ENCODE measurements at places on chromosomes 3 and 15.

DNA sequence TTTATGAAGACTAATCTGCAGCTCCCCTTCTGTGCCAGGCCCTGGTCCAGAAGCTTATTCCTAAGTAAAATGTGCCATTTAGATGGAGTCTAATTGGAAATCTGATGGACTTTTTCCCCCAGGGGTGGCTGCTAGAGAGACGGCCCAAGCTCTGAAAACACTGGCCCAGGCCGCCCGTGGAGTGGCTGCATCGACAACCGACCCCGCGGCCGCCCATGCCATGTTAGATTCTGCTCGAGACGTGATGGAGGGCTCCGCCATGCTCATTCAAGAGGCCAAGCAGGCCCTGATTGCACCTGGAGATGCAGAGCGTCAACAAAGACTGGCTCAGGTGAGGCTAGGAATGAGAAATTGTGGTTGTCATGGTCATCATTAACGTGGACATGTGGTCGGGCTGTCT, 305.8 kb upstream of the TPM1 start:
- DNase-seq = no peak

DNA sequence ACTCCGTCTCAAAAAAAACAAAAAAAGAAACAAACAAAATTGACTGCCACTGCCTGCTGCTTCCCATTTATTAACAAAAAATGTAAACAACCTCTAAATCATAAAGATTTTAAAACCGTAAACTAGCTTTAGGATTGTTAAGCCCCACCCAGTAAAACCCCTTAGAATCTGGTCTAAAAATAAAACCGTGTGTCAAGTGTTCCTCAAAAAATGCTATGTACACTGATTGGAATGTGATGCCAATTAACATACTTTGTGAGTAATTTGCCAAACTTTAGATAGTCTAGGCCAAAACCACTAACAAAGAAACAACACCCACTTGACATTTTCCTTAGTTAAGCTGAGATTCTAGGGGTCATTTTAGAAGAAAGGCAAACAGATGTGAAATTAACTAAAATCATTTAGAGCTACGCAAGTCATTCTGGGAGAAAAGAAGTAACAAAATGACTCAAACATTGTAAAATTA, 5.3 kb downstream of the RAF1 start:
- no peak for DNase-seq

DNA sequence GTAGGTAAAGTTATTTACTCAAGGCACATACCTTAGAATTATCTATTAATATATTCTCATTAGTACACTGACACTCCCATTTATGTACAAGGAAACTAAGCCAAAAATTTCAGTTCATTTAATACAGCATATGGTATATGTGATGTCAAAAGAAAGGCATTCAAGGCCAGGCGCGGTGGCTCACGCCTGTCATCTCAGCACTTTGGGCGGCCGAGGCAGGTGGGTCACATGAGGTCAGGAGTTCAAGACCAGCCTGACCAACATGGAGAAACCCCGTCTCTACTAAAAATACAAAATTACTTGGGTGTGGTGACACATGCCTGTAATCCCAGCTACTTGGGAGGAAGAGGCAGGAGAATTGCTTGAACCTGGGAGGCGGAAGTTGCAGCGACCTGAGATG, 435.2 kb downstream of the GBE1 start:
- no peak for DNase-seq

GRCh38 chr3:66567077-66567476, 66.3 kb upstream of the LRIG1 start:
- no peak for DNase-seq

- no peak for DNase-seq
Observed at GRCh38 chr15:95812491-95812890, 518.0 kb upstream of the NR2F2 start.

DNA sequence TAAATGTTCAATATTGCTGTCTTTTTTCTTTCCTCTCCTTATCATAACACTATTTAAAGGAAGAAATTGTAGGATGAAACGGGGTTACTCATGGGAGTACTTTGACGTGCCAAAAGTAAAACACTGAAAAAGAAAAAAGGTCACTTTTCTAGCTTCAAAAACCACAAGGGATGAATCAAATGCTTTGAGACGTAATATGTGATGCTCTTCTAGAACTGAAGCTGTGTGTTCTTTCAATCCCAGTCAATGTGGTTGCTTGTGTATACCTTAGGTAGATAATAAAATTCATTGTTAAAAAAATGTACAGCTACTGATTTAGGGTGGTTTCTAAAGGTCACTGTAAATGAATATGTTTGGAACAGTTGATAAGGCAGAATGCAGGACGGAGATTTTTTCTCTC, 538.8 kb upstream of the ZNF717 start:
- no peak for DNase-seq

DNA sequence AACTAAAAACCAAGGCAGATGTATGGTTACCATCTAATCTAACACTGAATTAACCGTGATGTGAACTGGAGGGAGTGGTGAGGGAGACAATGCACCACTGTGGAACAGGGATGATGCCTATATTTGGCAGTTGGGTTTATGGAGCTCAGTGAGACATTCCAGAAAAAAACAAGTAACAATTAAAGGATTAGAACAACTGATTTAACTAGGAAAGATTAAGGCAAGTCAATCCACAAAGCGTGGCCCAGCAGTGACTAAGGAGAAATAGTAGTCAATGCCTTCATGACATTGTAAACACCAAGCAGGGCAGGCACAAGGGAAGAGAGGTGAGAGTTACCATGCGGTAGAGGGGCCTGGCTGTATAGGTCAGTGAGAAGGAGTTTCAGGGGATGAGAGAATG, 38.1 kb downstream of the CHAC1 start:
- no peak for DNase-seq

DNA sequence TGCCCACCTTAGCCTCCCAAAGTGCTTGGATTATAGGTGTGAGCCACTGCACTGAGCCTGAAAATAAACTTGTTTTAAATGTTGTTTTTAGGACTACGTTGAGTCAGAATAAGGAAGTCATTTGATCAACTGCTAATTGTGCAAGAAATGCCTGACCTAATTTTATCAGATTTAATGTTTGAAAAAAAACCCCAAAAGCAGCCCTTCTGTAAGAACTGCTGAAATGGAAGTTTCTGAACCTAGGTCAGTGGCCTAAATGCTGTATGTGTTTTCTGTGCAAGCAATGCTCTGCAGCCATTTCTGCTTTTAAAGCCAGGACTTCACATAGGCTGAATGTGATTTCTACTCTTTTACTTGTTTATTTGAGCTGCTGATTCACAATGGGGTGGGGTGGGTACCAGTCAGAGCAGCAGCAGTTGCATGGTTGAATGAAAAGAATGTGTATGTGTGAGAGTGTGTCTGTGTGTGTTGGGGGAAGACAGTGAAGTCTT, 6.6 kb downstream of the GPX1 start:
- no peak for DNase-seq

DNA sequence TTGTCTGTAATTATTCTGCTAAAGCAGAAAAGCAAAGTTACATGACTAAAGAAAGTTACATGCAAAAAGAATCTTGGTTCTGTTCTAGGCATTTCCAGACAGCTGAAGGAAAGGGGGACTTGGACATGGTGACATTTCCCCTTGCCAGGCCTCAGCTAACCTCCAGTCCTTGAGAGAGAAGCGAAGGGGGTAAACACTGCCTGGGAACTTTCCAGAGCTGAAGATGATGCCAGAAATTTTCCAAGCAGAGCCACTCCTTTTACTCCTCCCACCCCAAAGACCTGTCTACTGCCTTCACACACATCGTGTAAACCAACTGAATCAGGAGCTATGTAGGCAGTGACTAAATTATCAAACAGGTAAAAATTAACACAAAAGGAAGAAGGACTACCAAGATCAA, 5.4 kb downstream of the MEX3B start:
- peak; percentile 62 for DNase-seq

DNA sequence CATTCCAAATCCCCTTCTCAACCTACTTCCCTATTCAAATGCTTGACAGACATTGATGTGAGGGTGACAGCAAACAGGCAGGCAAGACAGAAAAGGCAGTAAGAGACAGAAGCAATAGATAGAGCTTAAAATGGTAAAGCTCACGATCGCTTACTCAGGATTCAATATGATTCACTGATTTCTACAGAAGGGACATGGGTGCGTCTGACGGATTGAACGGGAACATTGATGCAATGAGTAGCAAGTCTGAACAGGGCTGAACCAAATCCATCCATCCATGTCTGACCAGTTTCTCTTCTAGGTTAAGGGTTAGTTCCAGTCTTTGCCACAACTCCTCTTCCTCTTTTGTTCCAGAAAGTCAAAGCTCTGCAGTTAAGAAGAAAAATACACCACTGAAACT, 35.1 kb downstream of the P2RY1 start:
- no peak for DNase-seq

DNA sequence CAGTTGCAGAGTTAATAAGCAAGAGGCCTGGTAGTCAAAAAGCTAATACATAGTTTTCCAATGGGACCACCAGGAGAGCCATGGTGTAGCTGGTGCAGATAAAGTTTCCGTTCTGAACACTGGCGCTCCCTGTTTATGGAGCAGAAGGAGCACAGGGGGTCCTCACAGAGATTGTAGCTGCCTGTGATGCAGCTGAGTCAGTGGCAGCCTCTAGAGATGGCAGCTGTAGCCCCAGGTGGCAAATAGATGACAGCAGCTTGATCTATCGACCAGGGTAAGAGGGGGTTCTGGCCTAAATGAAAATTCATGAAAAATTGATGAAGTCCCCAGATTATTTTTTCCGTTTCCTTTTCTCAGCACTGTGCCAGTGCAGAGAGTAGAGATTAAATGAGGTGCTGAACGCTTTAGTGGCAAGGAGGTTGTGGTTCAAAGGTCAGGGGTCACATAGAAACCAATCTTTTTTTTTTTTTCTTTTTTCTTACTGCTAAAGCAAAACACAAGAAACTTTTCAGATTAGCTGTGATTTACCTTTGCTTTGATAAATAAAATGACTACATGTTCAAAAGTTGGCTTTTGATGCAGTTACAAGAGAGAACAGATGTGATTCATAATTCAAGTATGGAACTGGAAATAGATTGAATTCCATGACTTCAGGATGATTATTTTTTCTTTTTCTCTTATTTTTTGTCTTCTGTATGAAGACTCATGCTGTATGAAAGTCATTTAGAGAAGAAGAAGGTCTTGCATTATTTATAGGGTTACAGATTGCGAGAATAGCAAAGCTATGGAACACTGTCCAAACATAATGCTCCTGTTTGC, 63.3 kb downstream of the ROBO2 start:
- DNase-seq = peak; percentile 45

- peak; percentile 61 for DNase-seq
Observed at GRCh38 chr15:64067564-64068030, 21.3 kb upstream of the DAPK2 start.

DNA sequence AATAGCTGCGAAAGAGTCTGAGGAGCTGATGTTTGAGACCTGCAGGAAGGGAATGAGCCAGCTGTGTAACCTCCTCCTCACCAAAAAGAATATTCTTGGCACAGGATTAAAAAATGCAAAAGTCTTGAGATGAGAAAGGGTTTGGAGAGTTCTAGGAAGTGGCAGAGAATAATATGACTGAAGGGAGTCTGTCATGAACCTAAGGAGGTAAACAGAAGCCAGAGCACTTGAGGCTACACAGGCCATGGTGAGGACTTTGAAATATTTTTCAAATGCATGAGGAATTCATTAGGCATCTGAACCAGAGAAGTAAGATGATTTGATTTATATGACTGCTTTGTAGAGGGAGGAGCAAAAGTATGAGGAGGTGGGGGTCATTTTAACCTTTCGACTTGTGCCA, 347.8 kb downstream of the EPHA3 start:
- no peak for DNase-seq

DNA sequence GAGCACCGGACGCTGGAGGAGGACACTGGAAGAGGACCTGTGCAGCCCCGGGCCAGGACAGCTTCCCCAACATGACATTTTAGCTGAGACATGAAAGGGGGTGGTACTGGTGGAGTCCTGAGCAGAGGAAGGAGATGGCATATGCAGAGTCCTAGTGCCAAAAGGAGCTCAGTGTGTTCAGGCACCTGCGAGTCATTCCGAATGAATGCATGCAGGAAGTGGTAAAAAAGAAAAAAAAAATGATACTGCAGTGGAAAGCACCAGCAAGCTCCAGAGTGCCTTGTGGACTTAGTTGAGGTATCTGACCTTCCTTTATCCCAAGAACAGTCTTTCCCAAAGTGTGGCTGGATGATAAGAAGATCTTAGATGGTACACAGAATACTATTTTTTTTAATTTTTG, 6.6 kb upstream of the ZNF148 start:
- DNase-seq = no peak

- DNase-seq = no peak
Observed at GRCh38 chr3:11991751-11992150, 12.4 kb upstream of the SYN2 start.

DNA sequence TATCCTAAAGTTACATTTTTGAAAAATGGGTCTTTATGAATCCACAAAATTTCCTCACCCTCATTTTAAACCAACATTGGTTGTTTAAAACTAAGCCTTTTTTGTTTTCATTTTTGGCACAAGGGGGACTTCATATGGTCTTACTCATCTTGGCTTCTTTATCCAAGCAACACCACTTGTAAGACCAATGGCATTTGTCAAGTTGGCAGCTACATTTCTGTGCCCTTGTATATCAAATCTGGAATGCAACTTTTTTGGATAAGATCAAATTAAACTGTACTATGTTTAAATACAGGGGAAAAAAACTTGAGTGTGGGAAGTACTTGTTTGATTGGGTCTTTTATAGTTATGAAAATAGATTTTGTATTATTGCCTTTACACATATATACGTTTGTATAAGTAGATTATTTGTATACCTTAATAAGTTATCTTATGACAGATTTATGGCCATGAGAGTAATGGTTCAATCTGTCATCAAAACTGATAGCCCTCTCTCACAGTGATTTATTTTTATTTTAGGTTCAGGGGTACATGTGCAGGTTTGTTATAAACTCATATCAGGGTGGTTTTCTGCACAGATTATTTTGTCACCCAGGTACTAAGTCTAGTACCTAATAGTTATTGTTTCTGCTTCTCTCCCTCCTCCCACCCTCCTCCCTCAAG, 43.4 kb downstream of the GPR160 start:
- DNase-seq = no peak

GRCh38 chr3:183892610-183893214, 8.0 kb upstream of the PARL start:
- no peak for DNase-seq

DNA sequence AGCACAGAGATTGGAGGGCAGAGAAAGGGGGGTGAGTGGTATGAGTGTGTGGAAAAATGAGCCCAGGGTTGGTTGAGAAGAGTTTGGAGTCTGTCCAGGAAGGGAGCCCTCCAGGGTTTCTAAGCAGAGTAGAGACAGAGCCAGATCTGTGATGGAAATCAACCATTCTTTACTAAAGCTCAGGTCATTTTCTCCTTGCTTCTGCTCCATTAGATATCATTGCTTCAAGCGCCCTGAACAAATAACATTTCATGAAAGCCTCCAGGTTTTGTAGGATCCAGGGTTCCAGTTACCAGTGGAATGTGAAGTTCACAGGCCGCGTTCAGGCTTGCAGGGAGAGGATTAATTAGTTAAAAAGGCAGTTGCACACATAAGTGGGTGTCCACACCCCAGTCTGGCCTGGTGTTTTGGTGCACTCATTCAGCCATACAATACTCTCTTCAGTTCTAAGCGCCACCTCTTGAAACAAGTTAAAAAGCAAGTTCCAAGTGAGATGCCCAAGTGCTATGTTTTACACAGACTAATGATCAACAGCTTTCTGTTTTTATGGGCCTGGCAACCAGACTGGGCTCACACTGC, 16.4 kb upstream of the BOC start:
- peak; percentile 85 for DNase-seq

All from spinal cord (tissue), 10 donors.